ENCODE measurements at places on chromosomes 13 and 19. TPM values are rescaled to one million over a fixed set of nuclear protein-coding genes. Genes with fewer than 3 reads are reported as not detected.

LILRA6 gene
- not detected for total RNA-seq

ZNF682 gene
- 4.4 TPM for total RNA-seq

CEACAM19 gene
- total RNA-seq: 0.17 TPM

PGPEP1 gene
- total RNA-seq: 13.6 TPM

RRAS gene
- total RNA-seq: 20.1 TPM

CD37 gene
- 0.44 TPM for total RNA-seq

FXYD3 gene
- not detected for total RNA-seq

NOVA2 gene
- total RNA-seq: 0.35 TPM

ZNF560 gene
- total RNA-seq: not detected

ZNF135 gene
- total RNA-seq: not detected

CRLF1 gene
- 52.8 TPM for total RNA-seq

NOP53 gene
- 167 TPM for total RNA-seq

CEACAM8 gene
- total RNA-seq: not detected

MYO16 gene
- total RNA-seq: not detected
